ENCODE measurements at places on chromosomes 5 and 9.

- no peak for DNase-seq
Observed at GRCh38 chr5:18142831-18143230, 508.6 kb downstream of the TAF11L14 start.

DNA sequence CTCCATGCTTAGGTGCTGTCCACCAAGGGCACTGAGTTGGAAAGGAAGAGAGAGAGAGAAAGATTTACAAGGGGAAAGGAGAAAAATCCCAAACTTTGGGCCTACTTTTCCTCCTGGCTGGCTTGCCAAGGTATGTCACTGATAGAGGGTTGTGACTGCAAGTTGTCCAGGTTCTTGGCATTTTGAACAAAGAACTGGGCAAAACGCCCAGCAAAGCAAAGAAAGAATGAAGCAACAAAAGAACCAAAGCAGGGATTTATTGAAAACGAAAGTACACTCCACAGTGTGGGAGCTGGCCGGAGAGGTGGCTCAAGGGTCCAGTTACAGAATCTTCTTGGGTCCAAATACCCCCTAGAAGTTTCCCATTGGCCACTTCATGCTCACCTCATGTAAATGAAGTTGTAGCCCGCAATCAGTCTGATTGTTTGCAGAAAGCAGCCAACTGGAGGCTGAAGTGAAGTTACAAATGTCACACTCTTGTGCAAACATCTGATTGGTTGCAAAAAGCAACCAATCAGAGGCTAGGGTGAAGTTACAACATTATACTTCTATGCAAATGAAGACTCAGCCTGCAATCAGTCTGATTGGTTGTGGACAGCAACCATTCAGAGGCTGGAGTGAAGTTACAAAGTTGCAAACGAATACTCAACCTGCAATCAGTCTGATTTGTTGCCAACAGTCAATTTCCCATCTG lies 263.5 kb downstream of the YTHDC2 start:
- no peak for DNase-seq

DNA sequence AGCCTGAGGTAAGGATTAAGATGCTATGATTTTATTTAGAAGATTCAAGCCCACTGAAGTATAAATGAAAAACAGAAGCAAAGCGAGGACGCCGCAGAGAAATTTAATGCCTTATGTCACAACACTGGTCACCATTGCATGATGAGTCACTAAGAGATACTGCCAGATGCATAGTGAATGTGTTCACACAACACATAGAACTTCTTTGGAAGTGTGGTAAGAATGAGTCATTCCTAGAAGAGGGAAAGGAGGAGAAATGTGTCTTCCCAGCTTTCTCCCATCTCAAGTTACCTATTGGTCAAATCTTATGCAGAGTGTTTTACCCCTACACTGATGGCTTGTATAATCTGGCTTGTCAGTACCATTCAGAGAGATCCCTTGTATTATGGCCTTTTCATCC lies 465.3 kb upstream of the ARRDC3 start:
- DNase-seq = peak; percentile 62

- peak; percentile 48 for DNase-seq
Observed at GRCh38 chr9:115650768-115651167, 502.8 kb upstream of the PAPPA start.

GRCh38 chr5:117414926-117415325 lies 840.3 kb upstream of the SEMA6A start:
- no peak for DNase-seq

DNA sequence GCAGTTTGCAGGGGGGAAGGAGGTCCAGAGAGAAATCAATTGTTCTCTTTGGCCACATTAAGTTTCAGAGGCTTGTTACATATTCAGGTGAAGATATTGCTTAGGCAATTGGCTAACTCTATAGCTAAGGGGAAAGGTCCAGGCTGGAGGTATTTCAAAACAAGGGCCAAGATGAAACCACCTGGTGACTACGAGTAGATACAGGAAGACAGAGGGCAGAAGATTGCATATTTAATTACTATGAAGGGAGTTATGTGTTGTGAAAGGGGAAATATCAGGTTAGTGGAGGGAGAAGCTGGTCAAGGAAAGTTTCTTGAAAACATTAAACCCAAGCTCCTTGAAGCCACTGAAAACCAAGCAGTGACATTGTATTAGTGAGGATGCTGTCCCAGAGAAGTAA lies 1.9 kb upstream of the RAD23B start:
- DNase-seq = no peak

DNA sequence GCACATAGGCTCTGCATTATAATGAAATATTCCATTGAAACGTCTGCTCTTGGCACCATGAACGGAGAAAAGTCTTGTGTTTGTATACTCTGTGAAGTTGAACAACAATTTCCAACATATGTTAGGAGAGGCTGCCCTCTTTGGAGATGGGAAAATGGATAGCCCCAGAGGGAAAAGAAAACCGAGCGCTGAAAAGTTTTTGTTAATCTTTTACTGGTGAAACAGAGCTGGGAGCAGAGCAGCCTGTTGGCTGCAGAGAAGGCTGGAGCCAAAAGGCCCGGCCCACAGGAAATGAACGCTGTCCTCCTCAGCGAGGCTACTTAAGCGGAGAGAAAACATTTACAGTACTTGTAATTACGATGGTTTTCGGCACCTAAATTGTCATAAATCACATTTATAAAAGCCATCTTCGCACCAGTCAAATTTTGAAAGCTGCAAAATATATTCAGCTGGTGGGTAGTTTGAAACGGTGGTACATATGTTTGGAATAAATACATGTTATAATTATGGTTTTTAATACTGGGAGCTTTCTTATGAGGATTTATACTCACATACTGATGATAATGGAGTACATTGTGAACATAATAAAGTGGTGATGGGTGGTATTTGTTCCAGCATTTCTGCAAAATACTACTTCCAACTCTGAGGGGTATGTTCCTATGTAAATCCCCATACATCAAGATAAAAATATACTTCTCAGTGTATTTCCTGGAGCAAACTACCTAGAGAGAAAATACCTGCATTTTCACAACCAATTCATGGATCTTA lies 129.6 kb upstream of the CNTLN start:
- DNase-seq = no peak

DNA sequence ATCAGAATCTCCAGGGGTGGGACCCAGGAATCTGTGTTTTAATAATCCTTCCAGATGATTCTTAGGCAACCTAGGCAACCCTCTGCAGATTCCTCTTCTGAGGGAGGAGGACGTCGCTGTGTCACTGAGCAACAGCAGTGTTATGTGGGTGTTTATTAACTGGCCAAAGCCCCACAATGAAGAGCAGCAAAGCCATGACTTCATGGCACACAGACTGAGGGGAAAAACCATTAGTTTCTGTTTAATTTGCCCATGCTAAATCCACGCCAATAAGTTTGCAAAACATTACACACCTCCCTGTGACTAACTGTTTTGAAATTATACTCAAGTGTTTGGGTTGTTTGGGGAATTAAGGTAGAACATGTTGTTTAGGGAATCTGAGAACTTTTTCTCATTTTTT lies 83.7 kb upstream of the TMED7 start:
- no peak for DNase-seq

GRCh38 chr5:181134259-181134658 lies 3.3 kb upstream of the OR2V1 start:
- no peak for DNase-seq

- DNase-seq = no peak
Observed at GRCh38 chr5:403995-404394, 39.0 kb upstream of the EXOC3 start.

- no peak for DNase-seq
Observed at GRCh38 chr5:2147504-2148311, 265.0 kb upstream of the IRX4 start.

GRCh38 chr5:122516432-122516743 lies 204.4 kb downstream of the SNCAIP start:
- DNase-seq = no peak

DNA sequence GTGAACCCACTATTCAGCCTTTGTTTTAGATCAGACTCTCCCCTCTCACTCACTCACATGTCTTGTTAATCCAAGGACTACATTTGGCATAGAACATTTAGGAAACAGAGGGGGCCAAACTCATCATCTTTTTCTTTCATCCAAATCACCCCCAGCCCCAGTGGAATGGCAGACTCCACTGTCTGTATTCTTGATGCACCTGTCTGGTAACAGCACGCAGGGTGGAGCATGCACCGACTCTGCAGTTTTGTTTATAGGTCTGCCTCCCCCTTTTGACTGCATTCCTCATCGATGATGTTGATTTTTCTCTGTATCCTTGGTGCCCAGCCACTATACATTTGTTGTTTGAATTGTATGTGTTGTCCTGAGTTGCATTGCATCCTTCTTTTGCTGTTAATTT lies 66.0 kb downstream of the ANGPTL2 start:
- DNase-seq = no peak

DNA sequence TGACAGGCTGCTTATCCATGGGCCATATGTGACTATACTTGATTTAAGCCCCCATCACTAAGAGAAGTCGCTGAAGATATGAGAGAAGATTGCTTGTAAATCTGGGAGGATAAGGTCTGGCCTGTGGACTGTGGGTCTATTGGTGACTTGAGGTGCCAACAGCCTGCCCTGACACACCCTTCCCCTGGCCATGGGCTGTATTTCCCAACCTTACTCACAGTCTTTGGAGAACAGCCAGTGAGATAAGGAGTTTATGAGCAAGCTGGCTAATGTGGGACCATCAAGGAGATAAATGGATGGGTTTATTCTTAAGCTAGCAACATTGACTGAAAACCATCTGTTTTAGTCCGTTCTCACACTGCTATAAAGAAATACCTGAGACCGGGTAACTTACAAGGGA lies 231.3 kb downstream of the ZSWIM6 start:
- no peak for DNase-seq

DNA sequence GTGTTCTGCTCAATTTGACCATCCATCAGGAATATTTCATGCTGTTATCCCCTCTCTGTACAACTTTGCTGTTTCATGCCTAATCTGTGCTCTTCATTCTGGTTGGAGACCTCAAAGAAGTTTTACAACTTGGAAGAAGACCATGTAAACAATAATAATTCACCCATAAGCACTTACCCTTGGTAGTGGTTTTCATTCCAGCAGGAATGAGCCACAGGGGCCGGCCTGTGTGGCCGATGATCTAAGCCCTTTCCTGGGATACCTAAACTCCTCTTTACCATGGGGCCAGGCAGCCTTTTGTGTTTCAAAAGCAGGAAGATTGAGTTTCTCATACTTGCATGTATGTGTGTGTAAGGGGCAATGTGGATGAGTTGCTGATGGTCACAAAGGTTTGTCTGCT lies 165.0 kb downstream of the FGF1 start:
- no peak for DNase-seq

DNA sequence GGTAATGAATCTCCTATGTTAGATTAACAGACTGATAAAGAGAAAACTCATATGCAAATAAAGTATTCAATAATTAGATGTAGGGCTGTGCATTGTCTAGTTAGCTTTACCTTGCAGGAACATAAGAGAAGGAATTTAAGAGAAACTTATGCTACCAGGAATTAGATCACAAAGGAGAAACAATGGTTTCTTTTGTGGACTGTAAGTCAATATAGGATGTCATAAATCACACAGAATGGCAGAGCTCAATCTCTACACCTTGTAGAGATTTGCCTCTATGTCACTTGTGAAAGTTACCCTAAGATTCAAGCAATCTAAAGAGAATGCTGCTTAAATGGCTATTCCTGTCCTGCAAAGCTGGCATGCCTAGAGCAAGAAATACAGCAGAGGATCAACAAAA lies 26.0 kb downstream of the SLCO4C1 start:
- no peak for DNase-seq

- DNase-seq = no peak
Observed at GRCh38 chr9:108765265-108765664, 90.5 kb downstream of the ACTL7B start.

- DNase-seq = no peak
Observed at GRCh38 chr5:67792891-67793290, 422.7 kb upstream of the PIK3R1 start.

DNA sequence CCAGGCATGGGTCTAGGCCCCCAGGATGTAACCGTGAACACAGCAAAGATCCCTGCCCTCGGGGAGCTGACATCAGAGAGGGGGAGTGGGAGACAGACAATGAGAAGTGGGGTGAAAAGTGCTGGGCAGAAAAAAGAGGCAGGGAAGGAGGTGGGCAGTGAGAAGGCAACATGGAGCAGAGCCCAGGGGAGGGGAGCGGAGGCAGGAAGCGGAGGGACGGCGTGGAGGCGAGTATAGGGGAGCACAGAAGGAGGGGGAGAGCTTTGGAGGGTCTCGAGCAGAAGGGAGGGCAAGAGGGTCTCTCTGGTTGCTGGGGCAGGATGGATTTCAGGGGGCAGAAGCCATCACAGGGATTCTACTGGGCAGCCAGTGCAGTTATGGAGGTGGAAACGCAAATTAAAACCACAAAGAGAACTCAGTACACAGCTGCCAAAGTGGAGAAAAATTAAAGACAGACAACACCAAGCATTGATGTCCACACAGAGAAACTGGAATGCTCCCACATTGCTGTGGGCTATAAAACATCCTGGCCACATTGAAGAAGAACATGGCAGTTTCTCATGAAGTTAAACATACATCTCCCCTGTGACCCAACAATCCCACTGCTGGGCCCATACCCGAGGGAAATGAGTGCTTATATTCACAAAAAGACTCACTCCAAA lies 21.1 kb upstream of the LAMC3 start:
- no peak for DNase-seq

GRCh38 chr5:150443242-150444075 lies 6.1 kb downstream of the RPS14 start:
- DNase-seq = no peak

- DNase-seq = no peak
Observed at GRCh38 chr5:172299916-172300439, 16.4 kb upstream of the UBTD2 start.

DNA sequence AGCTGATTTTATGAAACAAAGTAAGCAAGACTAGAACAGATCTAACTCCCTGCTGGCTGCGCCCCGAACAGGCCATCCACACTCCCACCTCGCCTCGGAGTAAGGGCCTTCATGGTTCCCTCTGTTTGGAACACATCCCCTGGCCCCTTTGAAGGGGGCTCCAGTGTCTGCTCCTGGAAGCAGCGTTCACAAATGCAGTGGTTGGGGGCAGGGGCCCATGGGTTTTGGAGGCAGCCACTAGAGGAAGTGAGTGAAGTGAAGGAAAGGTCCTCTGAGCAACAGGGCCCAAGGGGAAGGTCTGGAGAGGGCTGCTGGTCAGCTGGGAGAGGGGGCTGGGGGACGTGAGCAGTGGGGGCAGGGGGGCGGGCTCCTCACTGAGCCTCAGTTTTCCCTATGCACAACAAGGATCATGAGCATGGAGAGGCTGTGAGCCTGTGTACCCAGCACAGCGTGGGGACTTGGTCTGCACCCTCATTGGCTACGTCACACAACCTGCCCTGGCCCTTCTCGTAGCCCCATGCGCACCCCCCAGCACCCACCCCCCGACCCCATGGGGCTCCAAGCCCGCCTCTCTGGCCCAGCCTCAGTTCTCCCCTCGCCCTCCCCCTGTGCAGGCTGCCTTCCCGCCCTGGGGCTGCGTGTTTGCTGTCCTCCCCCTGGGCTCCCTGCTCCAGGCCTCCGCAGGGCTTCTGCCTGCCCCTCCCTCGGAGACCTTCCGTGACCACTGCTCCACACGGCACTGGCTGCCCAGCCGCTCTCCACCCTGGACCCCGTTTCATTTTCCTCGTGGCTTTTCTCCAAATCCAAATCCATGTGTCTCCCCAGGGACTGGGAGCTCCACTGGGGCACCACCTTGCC lies 39.5 kb downstream of the RASGEF1C start:
- no peak for DNase-seq

- DNase-seq = no peak
Observed at GRCh38 chr5:134851307-134851923, 5.6 kb downstream of the C5orf24 start.

- DNase-seq = no peak
Observed at GRCh38 chr5:6708814-6709213, 4.4 kb upstream of the TENT4A start.
